ENCODE measurements at places on chromosomes 1 and 21. TPM values are rescaled to one million over a fixed set of nuclear protein-coding genes. Genes with fewer than 3 reads are reported as not detected.

- no peak for DNase-seq
These were observed 252.2 kb downstream of the SMYD3 start for GRCh38 chr1:246254854-246255253.

C8A gene
- total RNA-seq: not detected

PDZK1IP1 gene
- not detected for total RNA-seq

- peak; percentile 71 for DNase-seq
These were observed 79.0 kb downstream of the RAVER2 start for GRCh38 chr1:64823691-64824476.

- no peak for DNase-seq
These were observed 66.6 kb downstream of the CD34 start for GRCh38 chr1:207844371-207844770.

- peak; percentile 73 for DNase-seq
These were observed 20.0 kb downstream of the MEF2D start for GRCh38 chr1:156480411-156481192.

GRCh38 chr1:203126151-203126865 is 1.2 kb upstream of the ADORA1 start:
- no peak for DNase-seq

DNA sequence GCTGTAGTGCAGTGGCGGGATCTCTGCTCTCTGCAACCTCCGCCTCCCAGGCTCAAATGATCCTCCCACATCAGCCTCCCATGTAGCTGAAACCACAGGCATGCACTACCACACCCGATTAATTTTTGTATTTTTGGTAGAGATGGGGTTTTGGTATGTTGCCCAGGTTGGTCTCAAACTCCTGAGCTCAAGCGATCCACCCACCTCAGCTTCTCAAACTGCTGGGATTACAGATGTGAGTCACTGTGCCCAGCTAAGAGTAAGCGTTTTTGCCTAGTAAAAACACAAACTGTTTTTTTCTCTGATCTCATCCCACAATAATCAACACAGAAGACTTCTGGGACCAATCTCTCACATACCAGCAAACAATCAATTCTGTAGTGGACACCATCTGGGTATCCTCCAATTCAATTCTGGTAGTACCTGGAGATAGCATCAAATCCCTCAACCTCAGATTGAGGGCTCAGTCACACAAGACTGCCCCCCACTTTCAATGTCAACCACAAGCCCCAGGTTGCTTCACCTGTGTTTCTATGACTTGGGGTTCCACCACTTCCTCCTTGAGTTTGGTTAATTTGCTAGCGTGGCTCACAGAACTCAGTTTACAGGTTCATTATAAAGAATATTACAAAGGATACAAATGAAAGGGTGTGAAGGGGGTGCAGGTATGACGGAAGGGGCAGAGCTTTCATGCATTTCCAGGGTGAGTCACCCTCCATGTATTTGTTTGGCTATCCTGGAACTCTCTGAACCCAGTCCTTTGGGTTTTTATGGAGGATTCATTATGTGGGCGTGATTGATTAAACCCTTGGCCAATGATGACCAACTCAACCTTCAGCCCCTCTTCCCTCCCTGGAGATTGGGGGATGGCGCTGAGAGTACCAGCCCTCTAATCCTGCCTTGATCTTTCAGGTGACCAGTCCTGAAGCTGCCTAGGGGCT is 40.0 kb upstream of the RHOU start:
- DNase-seq: no peak

GRCh38 chr21:19197950-19198349 is 794.4 kb upstream of the TMPRSS15 start:
- DNase-seq: no peak

DNA sequence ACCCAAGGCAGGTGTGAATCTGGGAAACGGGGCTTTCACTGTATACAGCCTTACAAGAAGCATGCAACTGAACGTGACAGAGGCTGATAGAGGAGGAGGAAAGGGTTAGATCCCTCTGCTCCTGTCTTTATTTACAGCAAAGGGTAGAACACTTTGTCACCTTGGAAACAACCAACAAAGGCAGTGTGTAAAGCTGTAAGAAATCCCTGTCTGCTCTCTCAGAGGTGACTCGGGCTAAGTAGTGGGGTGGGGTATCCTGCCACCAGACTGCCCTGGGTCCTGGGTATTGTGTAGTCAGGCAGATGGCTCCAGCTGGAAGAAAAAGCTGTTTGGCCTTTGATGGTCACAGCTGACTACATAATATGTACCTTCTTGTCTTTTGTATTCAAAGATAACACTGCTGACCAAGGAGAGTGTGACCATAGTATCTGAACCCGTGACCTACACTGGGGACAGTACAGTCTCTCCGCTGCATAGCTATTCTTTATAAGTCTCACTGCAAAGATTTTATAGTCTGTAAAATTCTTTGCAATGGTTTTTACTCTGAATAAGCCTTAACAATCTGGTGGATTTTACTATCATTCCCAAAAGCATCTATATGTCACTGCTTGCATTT is 22.1 kb upstream of the POU2F1 start:
- DNase-seq: peak; percentile 3

GRCh38 chr1:172377565-172377964 is 42.9 kb upstream of the C1orf105 start:
- DNase-seq: no peak

- DNase-seq: peak; percentile 92
These were observed at the start of gene CHD1L for GRCh38 chr1:147242449-147243227. TSS of gene CHD1L (plus strand) at chr1:147242684. CDS start at chr1:147242704, 20 bp downstream.

DNA sequence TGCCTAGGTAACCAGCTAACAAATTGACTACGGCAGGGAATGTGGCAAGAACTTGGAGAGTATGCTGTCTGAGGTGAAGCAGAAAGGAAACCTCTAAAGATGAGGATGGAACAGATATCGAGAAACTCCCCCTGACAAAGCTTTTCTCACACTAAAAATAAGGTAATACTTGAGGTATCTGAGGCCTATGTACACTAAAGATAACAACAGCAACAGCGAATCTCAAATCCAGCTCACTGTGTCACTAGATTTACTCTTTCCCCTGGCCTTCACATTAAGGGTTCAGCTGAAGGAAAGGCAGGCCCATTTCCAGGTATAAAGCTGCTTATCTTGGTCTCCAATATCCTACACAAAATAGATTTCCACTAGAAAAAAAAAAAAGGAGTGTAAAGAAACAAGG is 518.0 kb downstream of the KCNT2 start:
- DNase-seq: no peak

DNA sequence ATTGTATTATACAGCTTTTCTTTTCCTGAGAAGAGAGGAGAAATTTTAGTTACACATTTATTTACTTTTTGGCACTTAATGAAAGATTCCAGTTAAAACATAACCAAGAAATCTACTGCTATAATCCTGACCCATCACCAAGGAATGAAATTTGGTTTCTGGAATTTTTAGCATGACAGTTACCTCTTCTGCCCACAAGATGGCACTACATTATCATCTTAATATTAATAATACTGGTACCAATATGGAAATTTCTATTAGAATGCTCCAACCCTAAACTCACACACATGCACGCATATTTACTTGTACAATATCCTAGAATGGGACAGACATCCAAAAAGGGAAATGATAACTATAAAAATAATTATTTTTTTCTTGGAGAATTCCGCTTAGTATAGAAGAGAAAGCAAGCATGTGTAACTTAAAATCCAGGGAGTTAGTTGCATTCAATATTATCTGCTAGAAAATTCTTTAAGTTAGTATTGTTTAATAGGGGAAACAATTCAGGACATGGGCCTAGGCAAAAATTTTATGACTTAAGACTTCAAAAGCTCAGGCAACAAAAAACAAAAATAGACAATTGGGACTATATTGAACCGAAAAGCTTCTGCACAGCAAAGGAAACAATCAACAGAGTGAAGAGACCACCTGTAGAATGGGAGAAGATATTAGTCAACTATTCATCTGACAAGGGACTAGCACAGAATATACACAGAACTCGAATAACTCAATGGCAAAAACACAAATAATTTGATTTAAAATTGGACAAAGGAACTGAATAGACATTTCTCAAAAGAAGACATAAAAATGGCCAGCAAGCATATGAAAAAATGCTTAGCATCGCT is 37.4 kb downstream of the MAP3K21 start:
- no peak for DNase-seq

DNA sequence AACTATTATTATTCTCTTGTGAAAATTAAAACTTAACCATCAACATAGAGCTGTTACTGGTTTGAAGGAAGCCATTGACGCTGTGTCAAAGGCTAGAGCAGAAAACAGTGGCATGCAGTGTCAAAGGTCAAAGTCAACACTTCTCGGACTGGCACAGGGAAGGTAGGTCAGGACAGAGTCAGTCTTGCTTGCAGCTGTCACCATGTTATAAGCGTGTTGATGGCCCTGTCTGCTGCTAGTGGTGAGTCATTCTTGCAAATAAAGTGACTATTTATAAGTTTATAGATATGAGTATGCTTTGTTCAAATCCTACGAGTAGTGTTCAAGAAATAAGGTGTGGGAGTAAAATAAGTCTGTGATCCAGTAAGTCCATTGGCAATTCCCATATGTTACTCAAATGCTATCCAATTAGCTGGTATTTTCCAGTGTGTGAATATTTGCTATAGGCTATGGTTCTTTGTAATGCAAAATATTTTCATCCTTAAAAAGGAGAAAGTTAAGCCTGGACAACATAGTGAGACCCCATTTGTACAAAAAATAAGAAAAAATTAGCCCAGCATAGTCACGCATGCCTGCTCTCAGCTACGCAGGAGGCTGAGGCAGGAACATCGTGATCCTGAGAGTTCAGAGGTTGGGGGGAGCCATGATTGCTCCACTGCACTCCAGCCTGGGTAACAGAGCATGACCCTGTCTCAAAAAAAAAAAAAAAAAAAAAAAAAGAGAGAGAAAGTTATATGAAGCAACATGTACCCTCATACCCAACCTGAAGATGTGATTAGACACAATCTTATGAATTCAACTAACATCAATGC is 26.3 kb upstream of the TINAGL1 start:
- no peak for DNase-seq

- DNase-seq: no peak
These were observed 57.1 kb upstream of the COX20 start for GRCh38 chr1:244778344-244778743.

DNA sequence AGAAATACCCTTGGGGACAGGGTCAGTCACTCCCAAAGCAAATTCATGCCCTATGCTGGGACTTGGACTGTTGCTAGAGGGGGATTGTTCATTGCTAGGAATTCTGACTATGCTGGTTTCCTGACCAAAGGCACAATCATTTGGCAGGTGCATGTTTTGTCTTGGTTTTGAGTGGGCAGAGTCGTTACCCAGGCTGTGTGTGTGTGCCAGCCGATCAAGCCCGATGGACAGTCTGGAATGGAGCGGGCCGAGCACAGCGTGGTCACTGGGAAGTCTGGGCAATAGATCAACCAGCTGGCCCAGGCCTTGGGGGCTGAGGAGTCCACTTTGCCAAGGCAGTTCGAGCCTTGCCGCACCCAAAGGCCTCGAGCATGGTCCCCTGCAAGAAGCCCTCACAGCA is 60.9 kb downstream of the HTR6 start:
- DNase-seq: no peak

- no peak for DNase-seq
These were observed 11.0 kb downstream of the JAK1 start for GRCh38 chr1:64955097-64956009.

MAP3K21 gene
- 0.51 TPM for total RNA-seq

DNA sequence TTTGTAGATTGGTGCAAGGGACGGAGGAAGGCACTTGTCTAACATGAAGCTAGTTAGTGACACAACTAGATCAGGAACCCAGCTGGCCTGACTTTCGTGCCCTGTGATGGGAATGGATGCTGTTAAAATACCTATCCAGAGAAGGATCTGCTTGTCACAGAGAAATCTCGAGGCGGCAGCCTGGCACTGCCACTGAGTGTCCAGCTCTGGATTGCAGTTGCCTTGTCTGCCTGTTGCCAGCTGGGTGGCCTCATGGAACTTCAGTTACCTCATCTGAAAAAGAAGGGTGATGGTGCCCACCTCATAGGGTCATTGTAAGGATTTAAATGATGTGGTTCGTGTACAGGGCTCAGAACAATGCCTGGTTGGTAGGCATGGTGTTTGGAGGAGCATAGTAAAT is 2.4 kb upstream of the PKP1 start:
- no peak for DNase-seq

MOB3C gene
- total RNA-seq: 3.2 TPM

DNA sequence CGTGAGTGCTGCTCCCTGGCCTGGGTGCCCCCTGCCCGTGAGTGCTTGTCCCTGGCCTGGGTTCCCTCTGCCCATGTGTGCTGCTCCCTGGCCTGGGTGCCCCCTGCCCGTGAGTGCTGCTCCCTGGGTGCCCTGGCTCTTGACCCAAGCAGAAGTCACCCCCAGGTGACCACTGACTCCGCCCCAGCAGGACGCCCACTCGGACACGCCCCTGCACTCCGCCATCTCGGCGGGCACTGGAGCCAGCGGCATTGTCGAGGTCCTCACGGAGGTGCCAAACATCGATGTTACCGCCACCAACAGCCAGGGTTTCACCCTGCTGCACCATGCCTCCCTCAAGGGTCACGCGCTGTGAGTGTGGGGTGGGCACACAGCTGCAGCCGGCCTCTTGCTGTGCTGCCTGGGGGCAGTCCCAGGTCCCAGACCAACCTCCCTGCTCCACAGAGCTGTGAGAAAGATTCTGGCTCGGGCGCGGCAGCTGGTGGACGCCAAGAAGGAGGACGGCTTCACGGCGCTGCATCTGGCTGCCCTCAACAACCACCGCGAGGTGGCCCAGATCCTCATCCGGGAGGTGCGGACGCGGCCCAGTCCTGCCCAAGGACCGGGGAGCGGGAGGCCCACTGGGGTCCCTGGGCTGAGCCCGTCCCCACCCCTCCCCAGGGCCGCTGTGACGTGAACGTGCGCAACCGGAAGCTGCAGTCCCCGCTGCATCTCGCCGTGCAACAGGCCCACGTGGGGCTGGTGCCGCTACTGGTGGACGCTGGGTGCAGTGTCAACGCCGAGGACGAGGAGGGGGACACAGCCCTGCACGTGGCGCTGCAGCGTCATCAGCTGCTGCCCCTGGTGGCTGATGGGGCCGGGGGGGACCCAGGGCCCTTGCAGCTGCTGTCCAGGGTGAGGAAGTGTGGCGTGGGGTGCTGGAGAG is 3.9 kb upstream of the MMP23B start:
- DNase-seq: no peak

Measured in neural crest cell (in vitro differentiated cells).